Left ventricle myocardium superior (tissue), 1 donor: ENCODE measurements at places on chromosomes 5 and 9.

GRCh38 chr5:172664681-172665541, 23.8 kb downstream of the NEURL1B start:
- peak; percentile 32 for DNase-seq

DNA sequence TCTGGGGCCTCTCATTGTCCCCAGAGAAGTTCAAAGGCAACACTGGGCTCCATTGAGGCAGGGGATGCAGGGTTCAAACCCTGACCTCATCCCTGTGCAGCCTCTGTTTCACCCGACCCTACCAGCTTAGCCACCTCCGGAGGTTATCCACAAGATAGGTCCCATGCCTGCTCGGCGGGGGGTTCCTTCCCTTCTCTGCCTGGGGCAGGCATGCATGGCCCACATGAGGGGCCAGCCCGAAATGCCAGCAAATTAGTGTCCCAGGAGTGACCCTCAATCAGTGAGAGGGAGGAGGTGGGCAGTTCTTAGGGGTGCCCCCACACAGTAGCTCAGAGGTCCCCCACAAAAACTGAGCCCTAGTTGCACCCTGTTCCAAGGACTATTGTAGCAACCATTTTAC, 24.8 kb upstream of the FUBP3 start:
- DNase-seq = no peak

GRCh38 chr9:93587651-93588347, 11.4 kb downstream of the PHF2 start:
- DNase-seq = no peak

GRCh38 chr9:7209016-7209715, 451.4 kb downstream of the KDM4C start:
- no peak for DNase-seq

DNA sequence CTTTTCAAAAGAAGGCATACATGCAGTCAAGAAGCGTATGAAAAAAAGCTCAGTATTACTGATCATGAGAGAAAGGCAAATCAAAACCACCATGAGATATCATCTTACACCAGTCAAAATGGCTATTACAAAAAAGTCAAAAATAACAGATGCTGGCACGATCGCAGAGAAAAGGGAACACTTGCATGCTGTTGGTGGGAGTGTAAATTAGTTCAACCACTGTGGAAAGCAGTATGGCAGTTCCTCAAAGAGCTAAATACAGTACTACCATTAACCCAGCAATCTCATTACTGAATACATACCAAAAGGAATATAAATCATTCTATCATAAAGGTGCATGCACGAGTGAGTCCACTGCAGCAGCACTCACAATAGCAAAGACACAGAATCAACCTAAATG, 24.5 kb downstream of the RETREG1 start:
- DNase-seq = no peak

DNA sequence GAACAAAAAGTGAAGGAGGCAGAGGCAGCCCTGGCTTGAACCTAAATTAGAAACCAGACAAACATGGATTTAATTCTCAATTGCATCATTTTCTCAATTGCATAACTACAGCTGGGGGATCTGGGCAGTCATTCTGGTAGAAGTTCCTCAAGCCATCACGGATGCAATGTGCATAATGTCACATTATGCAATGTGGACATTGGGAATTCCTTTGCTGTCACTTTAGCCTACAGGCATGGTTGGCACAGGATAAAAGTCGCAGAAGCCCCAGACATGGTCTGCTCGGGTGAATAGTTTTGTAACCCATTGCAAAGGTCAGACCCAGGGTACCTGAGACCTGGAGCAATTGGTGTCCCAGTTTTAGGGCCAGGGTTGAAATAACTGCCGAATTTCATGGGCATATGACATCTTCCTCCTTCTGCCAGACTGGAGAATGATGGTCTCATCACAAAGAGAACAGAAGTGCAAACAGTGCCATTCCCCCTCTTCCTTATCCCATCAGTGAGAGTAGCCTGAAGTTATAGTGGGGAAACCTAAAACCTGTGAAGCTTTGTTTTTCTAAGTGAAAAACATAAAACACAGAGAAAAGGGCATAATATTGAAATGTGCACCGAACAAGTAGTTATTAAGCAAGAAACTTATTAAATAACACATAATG, 290.8 kb downstream of the MSX2 start:
- no peak for DNase-seq

- no peak for DNase-seq
These were observed 10.6 kb upstream of the ANGPTL2 start for GRCh38 chr9:127132921-127133647.

- no peak for DNase-seq
These were observed 758.2 kb downstream of the TLE1 start for GRCh38 chr9:80931163-80931562.

- no peak for DNase-seq
These were observed 70.7 kb upstream of the CPLX2 start for GRCh38 chr5:175800656-175801081.

DNA sequence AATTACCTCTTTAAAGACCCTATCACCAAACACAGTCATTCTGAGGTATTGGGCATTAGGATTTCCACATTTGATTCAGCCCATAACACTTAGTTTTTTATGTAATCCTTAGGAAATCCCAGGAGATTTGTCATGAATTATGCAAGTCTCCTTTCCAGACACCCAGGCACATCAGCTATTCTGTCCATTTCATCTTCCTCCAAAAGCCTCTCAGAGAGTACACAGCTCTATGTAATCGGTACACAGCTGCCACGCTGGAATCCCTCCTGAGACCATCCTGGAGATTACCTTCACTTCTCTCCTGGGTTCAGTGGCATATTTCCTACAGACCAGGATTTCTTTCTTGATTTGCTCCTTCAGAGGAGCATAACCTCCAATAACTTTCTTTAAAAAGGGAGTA, 2309.8 kb upstream of the WWC1 start:
- DNase-seq = no peak

DNA sequence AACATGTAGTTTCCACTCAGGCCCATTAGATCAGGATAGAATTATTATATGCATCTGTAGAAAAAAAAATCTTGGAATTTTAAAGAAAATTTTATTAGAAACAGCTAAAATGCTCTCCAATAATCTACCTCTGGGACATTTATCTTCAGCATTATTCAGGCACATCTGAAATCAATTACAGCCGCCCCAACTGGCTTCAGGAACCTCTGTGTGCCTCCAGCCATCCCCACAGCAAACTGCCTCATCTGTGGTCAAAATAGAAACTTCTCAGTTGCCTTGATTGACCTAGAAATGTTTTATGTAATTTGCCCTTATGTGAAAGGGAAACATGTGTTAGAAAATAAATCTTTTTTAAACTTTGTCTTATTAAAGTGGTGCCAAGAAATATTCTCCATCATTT, 120.1 kb upstream of the LPAR1 start:
- no peak for DNase-seq

- no peak for DNase-seq
These were observed 24.7 kb downstream of the ZDHHC11B start for GRCh38 chr5:759781-760362.

- DNase-seq = no peak
These were observed 86.1 kb downstream of the TLE4 start for GRCh38 chr9:79657891-79658290.

GRCh38 chr5:10760921-10761184, 181 bp downstream of the DAP start:
- no peak for DNase-seq

DNA sequence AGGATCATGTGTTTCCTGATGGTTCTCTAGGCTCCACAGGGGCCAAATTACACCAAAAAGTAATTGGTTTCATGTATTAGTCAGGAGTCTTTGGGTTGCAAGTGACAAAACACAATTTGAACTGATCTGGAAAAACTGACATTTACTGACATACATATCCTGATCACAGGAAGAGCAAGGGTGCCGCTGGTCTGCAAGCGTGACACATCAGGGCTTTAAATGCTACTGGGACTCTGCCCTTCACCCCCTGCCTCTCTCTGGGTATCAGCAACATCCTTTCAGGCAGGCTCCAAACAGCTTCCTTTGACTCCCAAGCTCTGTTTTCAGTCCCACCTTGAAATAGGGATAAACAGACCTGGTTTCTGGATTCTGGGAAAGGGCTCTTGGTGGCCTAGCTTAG, 197.5 kb downstream of the PALM2AKAP2 start:
- no peak for DNase-seq

- no peak for DNase-seq
These were observed 110.9 kb downstream of the ESM1 start for GRCh38 chr5:54874337-54875021.

GRCh38 chr5:145872486-145872885, 328 bp downstream of the GRXCR2 start:
- no peak for DNase-seq

- peak; percentile 74 for DNase-seq
These were observed 281.9 kb downstream of the NSG2 start for GRCh38 chr5:174327317-174327864.

DNA sequence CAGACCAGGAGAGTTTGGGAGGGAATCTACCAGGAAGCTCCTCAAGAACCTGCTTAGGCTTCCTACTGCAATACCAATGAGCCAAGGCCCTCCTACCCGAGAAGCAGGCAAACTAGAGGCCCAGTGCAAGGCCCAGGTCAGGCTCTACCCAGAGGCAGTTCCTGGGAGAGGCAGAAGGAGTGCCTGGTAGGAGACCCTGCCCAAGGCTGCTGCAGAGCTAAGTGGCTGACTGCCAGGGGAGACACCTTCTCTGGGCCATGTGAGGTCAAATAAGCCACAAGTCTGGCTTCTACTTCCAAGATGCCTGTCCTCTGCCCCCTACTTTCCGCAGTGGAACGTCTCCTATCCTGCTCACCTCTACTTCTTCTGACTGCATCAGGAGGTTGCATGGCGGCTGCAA, 17.8 kb downstream of the ACSL6 start:
- no peak for DNase-seq

- DNase-seq = no peak
These were observed 61.8 kb downstream of the PRKACG start for GRCh38 chr9:68951879-68952659.

GRCh38 chr9:127817881-127818434, 15.3 kb downstream of the FPGS start:
- no peak for DNase-seq

GRCh38 chr9:9016597-9016996, 1217.0 kb upstream of the DMAC1 start:
- no peak for DNase-seq

DNA sequence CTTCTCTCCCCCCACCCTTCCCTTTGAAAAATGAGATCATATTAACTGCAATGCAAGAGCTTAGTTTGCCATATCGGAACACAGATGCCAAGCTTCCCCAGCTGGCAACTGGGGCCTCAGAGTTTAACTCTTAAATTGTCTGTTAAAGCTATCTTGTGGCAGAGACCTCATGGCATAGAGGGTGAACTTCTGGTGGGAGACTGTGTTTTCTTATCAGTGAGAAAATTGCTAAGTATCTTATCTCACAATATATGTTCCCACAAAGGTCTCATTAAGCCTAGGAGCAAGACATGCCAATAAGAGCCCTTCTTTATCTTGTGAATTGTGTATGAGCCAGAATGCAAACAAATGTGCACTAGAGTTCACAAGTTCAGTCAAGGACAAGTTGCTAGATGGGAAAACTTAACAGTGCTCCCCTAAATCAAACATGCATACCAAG, 12.3 kb downstream of the NFIB start:
- no peak for DNase-seq

- no peak for DNase-seq
These were observed 38.5 kb upstream of the DEPDC1B start for GRCh38 chr5:60738461-60738860.

- no peak for DNase-seq
These were observed 378.0 kb downstream of the MLLT3 start for GRCh38 chr9:20244271-20244670.

DNA sequence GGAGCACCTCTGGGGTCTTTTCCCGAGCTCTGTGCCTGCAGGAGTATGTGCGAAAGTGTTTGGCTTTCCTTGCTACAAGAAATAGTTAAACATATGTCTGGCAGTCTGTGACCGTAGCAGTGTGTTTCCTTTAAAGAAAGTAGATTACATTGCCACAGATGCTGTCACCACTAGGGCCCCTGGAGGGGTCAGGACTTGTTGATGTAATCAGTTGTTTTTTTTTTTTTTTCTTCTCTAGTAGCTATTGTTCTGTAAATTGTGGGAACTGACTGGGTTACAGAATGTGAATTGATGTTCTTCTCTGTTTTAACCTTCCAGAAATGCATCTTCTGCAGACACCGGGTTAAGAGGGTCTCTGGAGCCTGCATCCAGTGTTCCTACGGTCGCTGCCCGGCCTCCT, 345.6 kb downstream of the KDM4C start:
- DNase-seq = no peak

DNA sequence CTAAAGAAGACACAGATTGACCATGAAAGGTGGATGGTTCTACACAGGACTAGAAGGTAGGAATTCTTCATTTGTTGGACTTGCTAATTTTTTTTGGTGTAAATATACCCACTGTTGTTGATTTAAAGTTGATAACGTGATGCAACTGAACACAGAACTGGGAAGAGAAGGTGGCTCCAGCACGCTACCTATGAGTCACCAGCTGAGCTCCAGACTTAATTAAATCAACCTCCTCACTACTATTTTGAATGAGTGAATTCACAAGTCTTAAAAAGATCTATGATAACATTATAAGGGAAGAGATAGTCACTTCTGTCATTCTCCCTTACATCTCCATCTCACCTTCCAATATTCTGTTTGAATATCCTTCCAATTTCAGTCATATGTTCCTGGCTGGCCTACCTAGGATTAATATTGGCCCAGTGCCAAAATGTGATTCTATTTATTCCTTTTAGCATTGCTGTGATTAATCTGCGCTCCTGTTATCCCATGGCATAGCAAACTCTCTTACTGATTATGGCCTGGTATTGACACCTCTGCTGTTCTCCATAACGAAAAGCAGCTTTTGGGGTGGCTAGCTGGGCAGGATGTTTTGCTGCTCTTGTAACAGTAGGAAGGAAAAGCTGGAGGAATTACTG, 135.9 kb upstream of the CCDC152 start:
- no peak for DNase-seq

- DNase-seq = no peak
These were observed 2.2 kb downstream of the RACK1 start for GRCh38 chr5:181241393-181241975.

DNA sequence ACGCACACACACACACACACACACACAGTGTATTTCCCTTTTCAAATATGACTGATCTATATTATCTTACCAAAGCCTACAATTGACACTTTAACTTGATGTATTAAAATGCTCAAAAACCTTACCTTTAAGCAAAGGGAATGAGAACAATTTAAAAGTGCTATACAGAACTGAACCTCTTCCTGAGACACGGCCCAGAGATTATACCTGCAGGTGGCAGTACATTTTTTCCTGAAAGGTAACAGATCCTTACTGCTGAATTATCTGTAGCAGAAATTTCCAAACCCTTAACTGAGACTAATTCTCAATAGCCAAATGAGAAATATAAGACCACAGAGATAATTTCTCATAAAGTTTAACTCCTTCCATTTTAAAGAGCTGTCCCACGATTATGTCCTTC, 91.1 kb downstream of the MYO10 start:
- DNase-seq = no peak

DNA sequence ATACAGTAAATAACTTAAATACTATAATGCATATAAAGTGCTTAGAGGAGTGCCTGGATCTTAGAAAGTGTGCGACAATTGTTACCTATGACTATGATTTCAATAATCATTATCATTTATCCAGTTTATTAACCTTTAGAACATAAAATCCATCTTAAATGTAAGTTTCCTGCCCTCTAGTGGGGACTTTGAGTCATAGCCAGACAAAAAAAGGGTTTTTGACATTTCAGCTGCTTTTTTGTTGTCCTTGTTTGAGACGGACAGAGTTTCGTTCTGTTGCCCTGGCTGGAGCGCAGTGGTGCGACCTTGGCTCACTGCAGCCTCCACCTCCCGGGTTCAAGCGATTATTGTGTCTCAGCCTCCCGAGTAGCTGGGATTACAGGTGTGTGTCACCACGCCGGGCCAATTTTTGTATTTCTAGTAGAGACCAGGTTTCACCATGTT, 9.7 kb upstream of the C9orf152 start:
- no peak for DNase-seq
